Glomerular endothelial cell (primary cell): ENCODE measurements at places on chromosomes 12 and 14. TPM values are rescaled to one million over a fixed set of nuclear protein-coding genes. Genes with fewer than 3 reads are reported as not detected.

Gene PRB4
- not detected in 2 replicates for total RNA-seq

Gene WASHC3
- total RNA-seq = 67.8 and 93.9 TPM in 2 replicates

Gene GUCY2C
- not detected in 2 replicates for total RNA-seq

Gene FBRSL1
- 13.9 and 24.0 TPM in 2 replicates for total RNA-seq

DNA sequence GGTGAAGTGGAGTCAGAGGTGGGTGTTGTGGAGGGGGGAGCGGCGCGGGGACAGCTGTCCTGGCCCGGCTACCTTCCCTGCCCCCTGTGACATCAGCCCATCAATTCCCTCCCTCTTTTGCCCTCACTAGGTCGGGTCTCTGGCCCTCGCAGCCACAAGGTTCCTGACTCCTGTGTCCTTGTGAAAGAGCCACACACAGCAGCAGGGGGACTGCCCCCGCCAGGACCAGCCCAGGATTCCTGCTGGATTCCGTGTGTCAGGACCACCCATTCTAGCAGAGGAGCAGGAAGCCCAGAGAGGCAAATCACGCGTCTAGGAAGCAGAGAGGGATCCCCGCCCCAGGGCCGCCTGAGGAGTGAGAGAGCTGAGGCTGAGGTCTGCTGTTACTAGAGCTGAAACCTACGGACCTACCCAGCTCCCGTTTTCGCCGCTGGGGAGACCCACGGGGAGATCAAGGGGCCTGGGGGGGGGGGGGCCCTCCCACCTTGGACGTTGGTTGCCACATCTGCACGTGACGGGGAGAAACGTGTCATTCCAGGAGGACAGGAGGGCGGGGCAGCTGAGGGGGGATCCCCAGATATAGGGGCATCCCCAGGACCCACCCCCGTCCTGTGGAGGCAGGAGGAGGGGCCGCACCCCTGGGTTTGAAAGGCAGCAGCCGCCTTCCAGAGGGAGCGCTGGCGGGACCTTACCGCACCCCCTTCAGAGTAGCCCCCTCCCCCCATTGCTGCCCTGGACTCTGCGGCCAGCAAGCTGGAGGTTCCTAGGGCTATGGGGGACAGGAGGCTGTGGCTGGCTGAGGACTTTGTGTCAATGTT, 12.5 kb upstream of the INF2 start:
- no peak for DNase-seq

- DNase-seq = no peak
Observed at GRCh38 chr14:64944041-64944440, 1.5 kb upstream of the GPX2 start.

GRCh38 chr12:132658149-132658894, 28.8 kb downstream of the POLE start:
- DNase-seq = no peak

DNA sequence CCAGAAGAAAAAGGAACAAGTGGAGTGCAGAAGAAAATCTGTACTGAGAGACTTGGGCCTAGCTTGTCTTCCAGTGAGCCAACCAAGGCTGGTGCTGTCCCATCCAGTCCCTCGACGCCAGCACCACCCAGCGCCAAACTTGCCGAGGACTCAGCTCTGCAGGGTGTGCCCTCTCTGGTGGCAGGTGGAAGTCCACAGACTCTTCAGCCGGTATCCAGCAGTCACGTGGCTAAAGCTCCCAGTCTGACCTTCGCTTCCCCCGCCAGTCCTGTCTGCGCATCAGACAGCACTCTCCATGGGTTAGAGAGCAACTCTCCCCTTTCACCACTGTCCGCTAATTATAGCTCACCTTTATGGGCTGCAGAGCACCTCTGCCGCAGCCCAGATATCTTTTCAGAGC, 15.6 kb downstream of the CIPC start:
- DNase-seq = no peak

- DNase-seq = no peak
Observed at GRCh38 chr14:91885113-91885712, 17.9 kb upstream of the TC2N start.

- DNase-seq = no peak
Observed at GRCh38 chr12:109871668-109872314, 8.6 kb downstream of the GLTP start.

GRCh38 chr14:49381778-49382177, 204.4 kb downstream of the RPS29 start:
- DNase-seq = no peak
